ENCODE measurements at places on chromosomes 12 and 14.
A peak's percentile ranks its signal among the peaks of the same experiment; 100 is the strongest.

DNA sequence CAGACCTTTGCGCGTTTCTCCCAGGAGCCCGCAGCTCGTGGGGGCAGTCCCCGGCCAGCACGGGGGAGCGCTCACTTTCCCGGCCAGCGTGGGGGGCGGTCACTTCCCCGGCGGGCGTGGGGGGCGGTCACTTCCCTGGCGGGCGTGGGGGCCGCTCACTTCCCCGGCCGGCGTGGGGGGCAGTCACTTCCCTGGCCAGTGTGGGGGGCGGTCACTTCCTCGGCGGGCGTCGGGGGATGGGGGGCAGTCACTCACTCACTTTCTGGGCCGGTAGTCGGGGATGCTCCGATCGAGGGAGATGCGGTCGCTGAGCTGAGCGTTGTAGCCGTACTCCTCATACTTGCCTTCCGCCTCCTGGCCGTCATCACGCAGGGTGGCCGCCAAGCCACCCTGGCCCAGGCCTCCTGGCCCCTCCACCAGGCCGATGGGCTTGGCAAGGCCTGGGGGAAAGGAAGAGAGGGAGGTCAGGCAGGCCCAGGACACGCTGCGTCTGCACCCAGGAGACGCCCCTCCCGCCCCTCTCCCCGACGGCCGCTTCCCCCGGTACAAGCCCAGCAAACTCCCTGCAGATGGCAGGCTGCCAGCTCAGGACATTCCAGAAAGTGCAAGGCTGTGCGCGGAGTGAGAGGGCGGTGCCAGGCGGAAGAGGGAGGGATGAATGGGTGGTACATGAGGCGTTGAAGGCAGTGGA, 43.3 kb downstream of the GALNT9 start:
- no peak for DNase-seq

GRCh38 chr14:31142455-31143087, 65.0 kb downstream of the HECTD1 start:
- no peak for DNase-seq

DNA sequence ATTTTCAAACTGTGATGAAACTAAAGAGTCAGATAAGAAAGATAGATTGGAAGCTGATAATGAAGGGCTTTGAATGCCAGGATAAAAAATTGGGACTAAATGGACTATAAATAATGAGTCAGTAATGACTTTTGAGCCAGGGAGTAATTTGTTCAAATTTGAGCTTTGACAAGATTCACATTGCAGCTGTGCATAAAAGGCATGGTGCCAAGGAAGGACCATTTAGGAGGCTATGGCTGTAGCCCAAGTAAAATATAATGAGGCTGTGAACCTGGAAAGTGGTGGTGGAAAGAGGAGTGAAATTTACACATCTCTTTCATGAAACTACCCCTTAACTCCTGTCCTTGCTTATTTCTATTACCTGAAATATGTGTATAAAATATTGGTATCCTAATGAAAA, 218.5 kb downstream of the SLC6A15 start:
- DNase-seq, result no peak

DNA sequence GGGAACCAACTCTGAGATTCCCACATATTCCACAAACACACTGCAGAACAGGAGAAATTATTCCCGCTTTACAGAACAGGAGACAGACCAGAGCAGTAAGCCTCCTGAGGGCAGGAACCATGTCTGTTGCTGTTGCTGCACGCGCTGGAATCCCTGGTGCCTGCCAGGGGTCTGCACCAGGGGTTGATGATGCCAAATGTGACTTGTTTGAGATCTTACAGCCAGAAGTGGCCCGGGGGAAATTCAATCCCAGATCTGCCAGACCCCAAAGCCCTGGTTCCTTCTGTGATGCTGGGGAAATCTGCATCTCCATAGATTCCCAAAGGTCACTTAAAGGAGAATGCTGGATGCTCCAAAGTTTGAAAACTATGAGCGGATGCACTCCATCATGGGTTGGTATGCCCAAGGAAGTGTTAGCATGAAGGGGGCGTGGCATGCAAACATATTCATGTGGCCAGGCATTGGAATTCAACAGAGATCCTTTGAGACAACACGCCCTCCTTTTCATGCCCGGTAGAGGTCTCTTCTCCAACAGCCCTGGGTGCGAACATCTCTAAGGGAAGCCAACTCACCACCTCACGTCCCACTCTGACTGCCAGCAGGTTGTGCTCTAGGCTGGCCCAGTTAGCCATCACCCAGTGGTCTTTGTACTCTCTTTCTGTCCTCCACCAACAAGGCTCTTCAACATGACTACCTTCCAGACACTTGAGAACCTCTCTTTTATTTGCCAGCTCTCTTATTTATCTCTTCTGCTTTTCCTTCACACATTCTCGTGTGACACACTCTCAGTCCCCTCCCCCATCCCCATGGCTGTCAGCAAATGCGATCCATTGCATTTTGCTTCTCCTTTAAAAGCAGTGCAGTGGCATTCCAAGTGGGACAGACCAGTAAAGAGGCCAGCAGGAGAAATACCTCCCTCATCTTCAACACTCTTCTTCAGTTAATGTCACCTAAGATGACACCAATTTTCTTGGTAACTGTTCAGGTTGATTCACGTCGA, 131.3 kb downstream of the ZFP36L1 start:
- DNase-seq, result no peak

GRCh38 chr12:79453820-79454219, 236.9 kb downstream of the PAWR start:
- no peak for DNase-seq

GRCh38 chr14:74018174-74018585, 908 bp downstream of the ENTPD5 start:
- no peak for DNase-seq

GRCh38 chr12:105865886-105866285, 272.9 kb downstream of the NUAK1 start:
- DNase-seq, result no peak

DNA sequence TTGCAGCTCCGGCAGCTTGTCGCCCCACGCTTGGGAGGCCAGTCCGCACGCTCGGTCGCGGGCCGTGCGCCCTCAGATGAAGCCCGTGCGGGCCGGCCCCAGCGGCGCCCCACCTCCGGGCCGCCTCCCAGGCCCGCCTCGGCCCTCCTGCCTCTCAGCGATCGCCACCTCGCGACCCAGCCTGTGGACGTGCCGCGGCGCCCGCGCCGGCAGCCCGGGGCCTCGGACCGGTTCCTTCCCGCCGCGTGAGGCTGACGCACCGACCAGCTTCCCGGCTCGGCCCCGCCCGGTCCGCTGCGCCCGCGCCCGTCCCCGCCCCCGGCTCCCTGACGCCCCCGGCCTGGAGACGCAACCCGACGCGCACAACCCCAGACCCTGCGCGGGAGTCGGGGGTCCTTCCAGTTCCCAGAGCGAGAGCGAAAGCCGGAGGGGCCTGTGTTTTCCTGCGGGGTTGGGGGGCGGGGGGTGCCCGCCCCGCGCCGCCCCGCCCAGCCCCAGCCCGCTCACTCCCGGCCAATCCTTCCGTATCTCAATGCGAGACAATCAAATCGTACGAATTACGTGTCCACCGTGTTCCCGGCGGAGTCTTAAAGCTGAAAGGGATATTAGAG, at the start of gene ERO1A:
Gene ERO1A, minus strand, starts transcription at position 78 of the 611 bp plus-strand sequence. Its CDS starts 77 bp downstream, at position 1.
- peak; percentile 35 for DNase-seq

GRCh38 chr14:103388664-103389063, 3.4 kb downstream of the MARK3 start:
- no peak for DNase-seq

- DNase-seq, result no peak
These were observed 79.9 kb downstream of the BCL11B start for GRCh38 chr14:99192028-99192621.

GRCh38 chr12:87784350-87784749, 244.9 kb downstream of the C12orf50 start:
- no peak for DNase-seq

DNA sequence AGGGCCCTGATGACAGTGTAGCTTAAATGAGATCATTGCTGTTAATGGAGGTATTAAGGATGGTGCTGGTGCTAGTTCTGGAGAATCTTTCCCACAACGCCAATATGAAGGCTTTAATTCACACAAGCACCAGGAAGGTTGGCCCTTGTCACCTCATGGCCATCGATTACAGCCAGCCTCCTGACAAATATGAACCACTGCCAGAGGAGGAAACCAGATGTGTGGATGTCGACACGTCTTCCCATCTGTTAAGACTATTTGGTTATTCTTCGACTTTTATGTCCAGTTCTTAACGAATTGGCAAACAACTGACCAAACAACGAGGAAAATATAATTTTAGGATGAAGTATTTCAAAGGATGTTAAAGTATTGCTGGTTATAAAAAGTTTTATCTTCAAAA, 79.5 kb downstream of the PIK3C2G start:
- DNase-seq, result no peak

GRCh38 chr12:110741341-110742095, 1.2 kb downstream of the PPP1CC start:
- no peak for DNase-seq

DNA sequence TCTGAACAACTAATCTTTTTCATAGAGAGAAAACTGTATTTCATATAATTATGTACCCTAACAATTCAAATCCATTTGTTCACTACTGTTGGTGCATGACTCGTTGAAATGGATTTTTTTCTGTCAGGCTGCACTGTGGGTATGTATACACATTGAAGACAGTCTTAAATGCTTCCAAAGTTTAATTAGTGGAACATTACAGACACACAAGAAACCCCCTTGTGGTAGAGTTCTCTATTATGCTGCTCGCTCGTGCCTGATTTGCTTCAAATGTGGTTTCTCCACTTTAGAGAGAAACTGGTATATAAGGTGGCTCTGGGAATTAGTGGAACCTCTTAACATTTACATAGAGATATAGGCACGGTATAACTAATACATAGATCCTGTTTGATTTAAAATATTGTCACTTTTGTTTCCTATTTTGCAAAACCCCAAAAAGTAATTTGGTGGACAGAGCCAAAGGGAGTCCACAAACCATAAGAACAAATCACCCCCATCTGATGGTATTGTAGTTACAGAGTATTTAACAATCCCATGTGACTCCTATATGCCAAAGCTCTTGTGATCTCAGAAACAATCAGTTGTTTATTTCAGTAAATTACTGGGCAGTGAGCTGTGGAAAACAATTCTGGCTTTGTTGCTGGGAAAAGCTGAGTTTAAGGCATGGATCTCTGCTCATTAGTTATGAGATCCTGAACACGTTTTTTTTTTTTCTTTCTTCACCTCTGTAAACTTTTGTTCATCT, 159.5 kb downstream of the BRMS1L start:
- DNase-seq, result no peak

DNA sequence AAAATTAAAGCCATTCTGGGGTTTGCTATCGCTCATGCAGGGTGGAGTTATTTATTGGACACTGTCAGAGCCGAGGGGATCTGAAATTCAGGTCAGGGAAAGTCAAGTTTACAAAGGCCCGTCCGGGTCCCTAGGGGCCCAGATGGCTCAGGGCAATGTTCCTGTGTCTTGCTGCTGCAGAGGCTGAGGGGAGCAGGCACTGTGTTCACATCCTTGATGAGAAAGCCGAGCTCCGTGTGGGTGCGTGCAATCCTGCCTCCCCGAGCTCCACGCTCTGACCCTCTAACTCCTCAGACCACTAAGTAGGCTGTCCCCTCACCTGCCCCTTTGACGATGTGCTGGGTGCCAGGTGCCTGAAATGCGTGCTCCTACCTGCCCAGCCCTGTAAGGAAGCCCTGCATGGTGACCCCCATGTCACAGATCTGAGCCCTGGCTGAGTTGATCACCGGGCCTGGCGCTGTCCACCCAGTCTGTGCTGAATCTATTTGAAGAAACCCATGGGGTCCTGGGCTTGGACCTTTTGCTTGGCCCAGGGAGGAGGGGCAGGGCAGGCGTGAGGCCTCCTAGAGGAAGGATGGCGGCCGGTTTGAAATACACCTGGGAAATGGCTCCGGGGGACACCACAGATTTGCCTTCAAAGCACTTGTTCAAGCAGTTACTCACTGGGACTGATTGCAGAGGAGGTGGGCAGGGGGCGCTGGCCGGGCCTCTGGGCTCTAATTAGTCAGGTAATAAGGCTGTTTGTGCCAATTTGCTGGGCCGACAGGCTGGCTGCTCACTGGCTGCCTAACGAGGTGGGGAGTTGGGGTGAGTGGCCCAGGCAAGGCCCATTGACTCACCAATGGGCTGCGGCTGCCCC, 204.3 kb downstream of the KIF26A start:
- DNase-seq, result no peak

GRCh38 chr12:51920046-51920445, 12.7 kb downstream of the ACVRL1 start:
- no peak for DNase-seq

GRCh38 chr12:53096089-53096741, 1.3 kb upstream of the IGFBP6 start:
- no peak for DNase-seq

DNA sequence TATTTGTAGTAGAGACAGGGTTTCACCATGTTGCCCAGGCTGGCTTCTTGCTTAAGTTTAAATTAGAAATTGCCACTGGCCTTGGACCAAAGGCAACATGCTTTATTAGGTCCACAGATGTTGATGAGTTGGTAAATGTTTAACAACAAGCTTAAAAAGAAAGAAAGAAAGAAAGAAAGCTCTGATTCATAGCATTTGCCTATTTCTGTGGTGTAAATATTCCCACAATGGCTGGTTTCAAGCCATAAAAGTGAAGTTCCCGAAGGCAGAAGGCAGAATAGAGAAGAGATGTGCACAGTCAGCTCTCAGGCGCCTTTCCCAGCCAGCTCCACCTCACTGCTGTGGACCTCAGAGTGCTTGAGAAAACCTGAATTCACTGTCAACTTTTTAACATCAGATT, 26.4 kb downstream of the KCNK13 start:
- no peak for DNase-seq

- no peak for DNase-seq
These were observed 50.1 kb downstream of the CRADD start for GRCh38 chr12:93727195-93727811.

GRCh38 chr12:7108796-7109571, at the start of gene C1RL:
TSS of gene C1RL (minus strand) at chr12:7109214. CDS start at chr12:7109180, 34 bp downstream.
- peak; percentile 84 for DNase-seq
